ENCODE measurements at places on chromosomes 2 and 18.

- H3K27ac ChIP-seq, result peak overlapping the region; percentile 22
- H3K4me3 ChIP-seq, result no peak overlapping the region
- H3K4me1 ChIP-seq, result no peaks in the 10 kb centered on the region
- H3K36me3 ChIP-seq, result no peaks in the 10 kb centered on the region
Measured at GRCh38 chr2:147631294-147631693, 213.5 kb upstream of the ACVR2A start.

DNA sequence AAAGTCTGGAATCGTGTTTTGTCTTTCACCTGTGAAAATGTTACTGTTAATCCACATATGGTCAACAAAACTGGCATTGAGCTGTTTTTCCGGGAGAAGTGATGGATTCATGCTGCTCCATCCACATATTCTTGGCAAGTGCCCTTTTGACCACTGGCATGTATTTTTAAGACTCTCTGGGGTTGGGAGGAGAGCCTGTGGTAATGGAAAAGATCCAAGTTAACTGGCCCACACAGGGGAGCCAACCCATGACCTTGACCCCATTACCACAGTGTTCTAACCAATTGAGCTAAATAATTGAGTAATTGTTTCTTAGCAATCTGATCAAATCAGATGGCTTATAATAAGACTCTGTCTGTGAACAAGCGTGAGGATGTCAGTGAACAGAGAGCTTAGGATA lies 296.2 kb upstream of the NRP2 start:
- no peaks in the 10 kb centered on the region for H3K4me1 ChIP-seq
- H3K27ac ChIP-seq, result no peak overlapping the region
- no peaks in the 10 kb centered on the region for H3K27me3 ChIP-seq

DNA sequence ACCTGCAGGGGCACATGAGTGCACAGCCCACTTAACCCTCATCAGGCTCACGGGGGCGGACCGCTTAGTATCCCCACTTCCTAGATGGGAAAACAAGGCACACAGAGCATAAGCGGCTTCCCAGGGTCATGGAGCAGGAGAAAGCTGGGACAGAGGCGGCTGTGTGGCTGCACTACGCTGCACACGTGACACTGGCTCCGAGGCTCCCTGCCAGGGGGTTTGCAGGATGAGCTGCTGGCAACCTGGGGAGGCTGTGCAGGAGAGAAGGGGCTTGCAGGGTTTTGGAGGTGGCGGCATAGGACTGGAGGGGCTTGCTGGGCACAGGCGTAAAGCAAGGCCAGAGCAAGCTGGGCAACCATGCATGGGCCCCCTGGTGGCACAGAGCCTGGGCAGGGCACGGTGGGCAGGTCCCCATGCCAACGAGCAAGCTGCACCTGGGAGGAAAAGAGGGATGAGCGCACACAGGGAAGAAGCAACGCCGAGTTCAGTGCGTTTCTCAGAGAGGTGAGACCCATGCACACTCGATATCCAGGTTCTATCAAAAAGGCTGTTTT lies 268.6 kb downstream of the HDAC4 start:
- no peak overlapping the region for H3K4me3 ChIP-seq
- no peaks in the 10 kb centered on the region for H3K36me3 ChIP-seq
- no peak overlapping the region for H3K27ac ChIP-seq
- peaks cover 6% of the 10 kb centered on the region for H3K4me1 ChIP-seq
- no peaks in the 10 kb centered on the region for H3K27me3 ChIP-seq

GRCh38 chr2:179237209-179237946 lies 27.3 kb downstream of the SESTD1 start:
- no peak for DNase-seq
- no peak overlapping the region for H3K27ac ChIP-seq
- no peaks in the 10 kb centered on the region for H3K36me3 ChIP-seq

DNA sequence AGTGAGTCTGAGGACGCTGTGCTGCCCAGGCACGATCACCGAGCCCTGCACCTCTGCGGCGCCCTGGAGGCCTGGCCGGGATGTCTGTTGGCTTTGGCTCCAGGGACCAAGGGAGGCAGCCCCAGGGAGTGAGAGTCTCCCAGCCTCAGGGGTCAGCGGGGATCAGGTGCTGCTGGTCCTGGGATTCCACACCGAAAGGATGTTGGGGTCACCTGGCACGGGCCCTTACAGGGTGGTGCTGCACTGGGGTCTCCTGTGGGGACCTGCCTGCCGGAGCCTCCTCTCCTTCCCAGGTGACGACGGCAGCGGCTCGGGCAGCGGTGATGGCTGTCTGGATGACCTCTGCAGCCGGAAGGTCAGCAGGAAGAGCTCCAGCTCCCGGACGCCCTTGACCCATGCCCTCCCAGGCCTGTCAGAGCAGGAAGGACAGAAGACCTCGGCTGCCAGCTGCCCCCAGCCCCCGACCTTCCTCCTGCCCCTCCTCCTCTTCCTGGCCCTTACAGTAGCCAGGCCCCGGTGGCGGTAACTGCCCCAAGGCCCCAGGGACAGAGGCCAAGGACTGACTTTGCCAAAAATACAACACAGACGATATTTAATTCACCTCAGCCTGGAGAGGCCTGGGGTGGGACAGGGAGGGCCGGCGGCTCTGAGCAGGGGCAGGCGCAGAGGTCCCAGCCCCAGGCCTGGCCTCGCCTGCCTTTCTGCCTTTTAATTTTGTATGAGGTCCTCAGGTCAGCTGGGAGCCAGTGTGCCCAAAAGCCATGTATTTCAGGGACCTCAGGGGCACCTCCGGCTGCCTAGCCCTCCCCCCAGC lies 30.5 kb downstream of the GPC1 start:
- peak overlapping the region; percentile 49 for H3K27ac ChIP-seq
- no peaks in the 10 kb centered on the region for H3K36me3 ChIP-seq
- H3K4me3 ChIP-seq, result no peak overlapping the region
- peak; percentile 56 for DNase-seq
- H3K27me3 ChIP-seq, result no peaks in the 10 kb centered on the region

DNA sequence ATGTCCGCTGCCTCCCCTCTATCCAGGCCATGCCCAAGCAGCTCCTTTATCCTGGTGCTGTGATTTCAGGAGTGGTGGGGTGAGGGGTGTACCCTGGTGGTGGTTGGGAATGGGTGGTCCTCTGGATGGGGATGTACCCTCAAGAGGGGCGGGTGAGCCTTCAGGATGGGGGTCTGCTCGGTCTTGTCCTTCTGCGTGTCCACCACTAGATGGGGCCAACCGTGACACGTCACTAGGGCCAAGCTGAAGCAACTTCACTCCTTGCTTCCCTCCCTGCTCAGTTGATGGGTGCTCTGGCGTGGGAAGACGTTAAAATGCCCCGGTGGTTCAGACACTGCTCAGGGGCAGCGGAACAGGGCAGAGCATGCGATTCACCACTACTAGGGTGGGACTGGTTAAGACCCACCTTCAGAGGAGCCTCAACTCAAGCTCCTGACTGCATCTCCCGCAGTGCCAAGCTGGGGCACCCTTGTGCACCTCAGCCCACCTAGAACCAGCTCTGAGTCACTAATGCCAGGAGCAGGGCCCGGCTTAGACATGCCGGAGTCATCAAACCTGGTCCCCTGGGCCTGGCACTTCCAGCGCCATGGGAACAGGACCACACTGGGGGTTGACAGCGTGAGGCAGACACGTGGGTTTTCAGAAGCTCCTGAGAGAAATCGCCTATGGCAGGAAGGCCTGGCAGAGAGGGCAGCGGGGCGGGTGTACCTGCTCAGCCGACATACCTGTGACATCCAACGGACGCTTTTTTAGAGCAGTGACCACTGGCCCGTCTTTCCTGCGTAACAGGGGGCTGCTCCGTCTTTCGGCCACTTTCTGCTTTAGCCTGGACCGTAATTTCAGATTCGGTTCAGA lies 256.7 kb downstream of the HDAC4 start:
- DNase-seq, result peak; percentile 52
- H3K4me1 ChIP-seq, result no peaks in the 10 kb centered on the region
- H3K27ac ChIP-seq, result no peak overlapping the region
- H3K4me3 ChIP-seq, result no peak overlapping the region

GRCh38 chr2:122634256-122634655 lies 878.8 kb downstream of the TSN start:
- no peak overlapping the region for H3K4me3 ChIP-seq
- no peaks in the 10 kb centered on the region for H3K4me1 ChIP-seq
- H3K36me3 ChIP-seq, result no peaks in the 10 kb centered on the region
- H3K27ac ChIP-seq, result no peak overlapping the region

DNA sequence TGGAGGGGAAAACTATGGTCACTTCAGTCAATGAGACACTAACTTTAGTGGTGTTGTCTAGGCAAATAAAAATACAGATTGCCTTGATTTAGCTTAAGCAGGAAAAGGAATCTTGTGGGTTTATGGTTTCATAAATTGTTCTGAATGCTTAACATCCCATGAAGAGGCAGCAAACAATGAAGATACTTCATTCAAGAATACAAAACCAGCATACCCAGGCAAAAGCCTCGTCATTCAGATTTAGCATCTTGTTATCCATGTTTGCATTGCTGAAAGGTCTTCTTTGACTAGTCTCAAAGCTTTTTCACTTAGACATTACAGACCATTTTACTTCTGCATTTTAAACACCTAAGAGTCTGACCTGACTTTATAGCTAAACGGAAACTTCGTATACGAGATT lies 272.7 kb upstream of the FSHR start:
- no peak overlapping the region for H3K4me3 ChIP-seq
- no peaks in the 10 kb centered on the region for H3K36me3 ChIP-seq
- H3K4me1 ChIP-seq, result no peaks in the 10 kb centered on the region

DNA sequence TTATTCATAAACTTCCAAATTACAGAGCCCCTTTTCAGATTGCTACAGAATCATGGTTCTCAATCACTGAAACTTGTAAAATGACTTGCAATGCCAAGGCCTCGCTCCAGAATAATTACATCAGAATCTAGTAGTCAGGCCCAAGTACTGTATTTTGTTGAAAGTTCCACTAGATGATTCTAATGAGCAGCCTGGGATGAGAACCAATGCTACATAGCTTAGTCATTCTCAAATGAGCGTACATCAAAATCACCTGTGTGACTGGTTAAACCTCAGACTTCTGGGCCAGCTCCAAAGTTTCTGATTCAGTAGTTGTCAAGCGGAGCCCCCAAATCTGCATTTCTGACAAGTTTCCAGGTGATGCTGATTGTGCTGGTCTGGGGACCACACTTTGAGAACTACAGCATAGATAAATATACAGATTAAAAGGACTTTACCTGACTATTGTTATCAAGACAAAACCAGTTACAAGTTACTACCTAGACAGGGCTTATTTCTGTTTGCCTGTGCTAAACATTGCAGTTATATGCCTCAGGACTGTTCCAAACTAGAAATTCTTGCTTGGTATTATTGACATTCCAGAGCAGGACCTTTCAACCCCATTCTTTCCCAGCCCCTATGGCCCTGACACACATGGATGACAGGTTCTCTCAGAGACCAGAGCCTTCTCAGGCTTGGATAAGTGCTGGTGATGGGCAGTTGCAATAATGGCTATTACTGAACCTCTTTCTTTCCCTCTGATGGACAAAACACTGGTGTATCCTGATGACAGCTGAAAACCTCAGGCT lies 83.1 kb downstream of the UPP2 start:
- no peaks in the 10 kb centered on the region for H3K27me3 ChIP-seq
- peaks cover 2% of the 10 kb centered on the region for H3K4me1 ChIP-seq
- H3K27ac ChIP-seq, result no peak overlapping the region
- no peaks in the 10 kb centered on the region for H3K36me3 ChIP-seq
- DNase-seq, result no peak

GRCh38 chr2:206974551-206974950 lies 35.2 kb downstream of the CPO start:
- no peak for DNase-seq
- H3K27me3 ChIP-seq, result no peaks in the 10 kb centered on the region
- H3K36me3 ChIP-seq, result no peaks in the 10 kb centered on the region
- no peaks in the 10 kb centered on the region for H3K4me1 ChIP-seq
- H3K27ac ChIP-seq, result no peak overlapping the region

- DNase-seq, result no peak
- no peaks in the 10 kb centered on the region for H3K4me1 ChIP-seq
- no peaks in the 10 kb centered on the region for H3K36me3 ChIP-seq
- no peaks in the 10 kb centered on the region for H3K27me3 ChIP-seq
- no peak overlapping the region for H3K4me3 ChIP-seq
- no peak overlapping the region for H3K27ac ChIP-seq
Measured at GRCh38 chr2:144015655-144016245, 504.2 kb downstream of the ZEB2 start.

- H3K4me1 ChIP-seq, result no peaks in the 10 kb centered on the region
- DNase-seq, result no peak
- H3K4me3 ChIP-seq, result no peak overlapping the region
- no peaks in the 10 kb centered on the region for H3K36me3 ChIP-seq
- no peak overlapping the region for H3K27ac ChIP-seq
- H3K27me3 ChIP-seq, result peaks cover 20% of the 10 kb centered on the region
Measured at GRCh38 chr2:118808429-118808809, 39.0 kb downstream of the EN1 start.

DNA sequence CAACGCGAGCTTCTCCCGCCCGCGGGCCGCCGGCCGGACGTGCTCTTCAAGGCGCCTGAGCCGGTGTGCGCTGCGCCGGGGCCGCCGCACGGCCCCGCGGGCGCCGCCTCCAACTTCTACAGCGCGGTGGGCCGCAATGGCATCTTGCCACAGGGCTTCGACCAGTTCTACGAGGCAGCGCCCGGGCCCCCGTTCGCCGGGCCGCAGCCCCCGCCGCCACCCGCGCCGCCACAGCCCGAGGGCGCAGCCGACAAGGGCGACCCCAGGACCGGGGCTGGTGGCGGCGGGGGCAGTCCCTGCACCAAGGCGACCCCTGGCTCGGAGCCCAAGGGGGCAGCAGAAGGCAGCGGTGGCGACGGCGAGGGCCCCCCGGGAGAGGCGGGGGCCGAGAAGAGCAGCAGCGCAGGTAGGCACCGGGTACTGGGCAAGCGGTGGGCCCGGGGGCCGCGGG lies 676 bp downstream of the HOXD11 start:
- DNase-seq, result no peak
- H3K36me3 ChIP-seq, result no peaks in the 10 kb centered on the region
- H3K27ac ChIP-seq, result no peak overlapping the region
- no peaks in the 10 kb centered on the region for H3K4me1 ChIP-seq
- H3K27me3 ChIP-seq, result peaks cover 96% of the 10 kb centered on the region

DNA sequence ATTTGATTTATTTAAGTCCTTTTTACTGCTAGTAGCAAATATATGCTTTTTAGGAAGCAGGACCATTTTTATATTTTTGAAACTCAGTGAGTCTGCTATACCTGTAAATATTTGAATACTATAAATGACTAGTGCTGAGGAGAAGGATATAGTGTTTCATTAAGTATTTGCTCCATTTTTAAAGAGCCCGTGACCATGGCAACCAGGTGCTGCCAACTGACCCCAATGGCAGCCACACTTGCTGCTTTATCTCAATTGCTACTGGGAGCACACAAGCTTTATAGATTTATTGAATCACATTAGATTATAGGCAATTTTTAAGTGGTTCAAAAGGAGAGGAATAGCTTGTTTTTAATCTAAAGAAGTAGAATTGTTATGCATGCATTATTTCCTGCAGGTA lies 142.0 kb downstream of the SCG2 start:
- no peak for DNase-seq
- H3K4me3 ChIP-seq, result no peak overlapping the region
- H3K27me3 ChIP-seq, result no peaks in the 10 kb centered on the region
- no peaks in the 10 kb centered on the region for H3K36me3 ChIP-seq
- H3K27ac ChIP-seq, result no peak overlapping the region
- no peaks in the 10 kb centered on the region for H3K4me1 ChIP-seq

- H3K27me3 ChIP-seq, result no peaks in the 10 kb centered on the region
- no peak overlapping the region for H3K4me3 ChIP-seq
- no peaks in the 10 kb centered on the region for H3K4me1 ChIP-seq
- H3K27ac ChIP-seq, result no peak overlapping the region
Measured at GRCh38 chr2:157052685-157053224, 204.8 kb upstream of the GALNT5 start.

- no peak for DNase-seq
- no peaks in the 10 kb centered on the region for H3K27me3 ChIP-seq
- no peaks in the 10 kb centered on the region for H3K36me3 ChIP-seq
- H3K27ac ChIP-seq, result no peak overlapping the region
Measured at GRCh38 chr18:31275722-31276463, 42.1 kb upstream of the DSG1 start.

GRCh38 chr2:97995734-97996624 lies at the start of gene TMEM131:
TMEM131 (minus strand) TSS chr2:97995948; CDS start chr2:97995662, 286 bp downstream.
- H3K4me1 ChIP-seq, result peaks cover 4% of the 10 kb centered on the region
- peak within 1 kb of the TSS; percentile 95 for H3K4me3 ChIP-seq
- no peaks in the 10 kb centered on the region for H3K36me3 ChIP-seq
- H3K27ac ChIP-seq, result peak within 1 kb of the TSS; percentile 98
